ENCODE measurements at places on chromosomes 2 and 18.

DNA sequence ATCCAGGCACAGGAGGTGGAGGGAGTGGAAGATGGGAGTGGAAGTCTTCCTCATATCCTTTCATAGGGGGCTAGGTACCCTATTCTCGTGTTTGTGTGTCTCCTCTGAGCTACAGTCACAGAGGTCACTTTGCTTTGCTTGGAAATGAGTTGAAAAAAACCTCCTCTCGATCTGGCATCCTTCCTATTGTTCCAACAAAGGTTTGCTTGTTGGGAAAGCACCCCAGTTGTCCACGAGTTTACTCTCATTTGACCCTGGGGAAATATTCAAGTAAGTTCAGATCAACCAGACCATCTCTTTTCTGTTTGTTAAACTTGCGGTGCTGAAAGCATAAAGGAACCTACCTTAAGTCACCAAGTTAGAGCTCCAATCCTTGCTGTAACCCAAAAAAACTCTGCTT is 59.3 kb downstream of the ARHGEF33 start:
- no peak for DNase-seq

GRCh38 chr2:45253151-45253550 is 243.9 kb upstream of the SIX2 start:
- DNase-seq: no peak

DNA sequence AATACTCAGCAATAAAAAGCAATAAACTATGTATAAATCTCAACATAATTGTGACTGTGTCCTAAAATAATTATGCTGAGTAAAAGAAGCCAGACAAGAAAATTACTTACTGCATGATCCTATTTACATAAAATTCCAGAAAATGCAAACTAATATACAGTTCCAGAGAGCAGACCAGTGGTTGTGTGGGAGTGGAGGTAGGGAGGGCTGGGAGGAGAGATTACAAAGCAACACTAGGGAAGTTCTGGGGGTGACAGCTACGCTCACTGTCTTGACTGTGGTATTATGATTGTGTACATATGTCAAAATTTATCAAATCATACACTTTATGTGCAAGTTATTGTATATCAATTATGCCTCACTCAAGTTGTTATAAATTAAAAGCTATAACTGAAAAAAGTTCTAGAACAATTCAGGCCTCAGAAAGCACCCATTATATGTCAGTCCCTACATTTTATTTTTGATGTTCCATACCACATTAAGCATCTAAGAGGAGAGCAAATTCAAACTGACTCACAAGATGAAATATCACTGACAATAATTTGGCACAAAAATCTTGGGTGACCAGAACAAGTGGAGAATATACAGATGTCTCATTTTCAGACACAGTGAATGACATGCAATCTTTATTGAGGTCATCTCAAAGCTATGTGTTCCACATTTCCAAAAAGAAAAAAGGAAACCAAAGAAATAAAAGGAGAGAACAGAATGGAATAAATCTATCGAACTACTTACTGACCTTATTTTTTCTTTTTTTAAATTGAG is 85.1 kb downstream of the ANTXR1 start:
- DNase-seq: no peak

GRCh38 chr2:2024751-2025481 is 280.6 kb upstream of the PXDN start:
- no peak for DNase-seq

- no peak for DNase-seq
These were observed 54.0 kb downstream of the SCG2 start for GRCh38 chr2:223548194-223548593.

- DNase-seq: no peak
These were observed 174.2 kb downstream of the SLC39A10 start for GRCh38 chr2:195830968-195831950.
